Stimulated activated CD8-positive, alpha-beta memory T cell treated with anti-CD3 and anti-CD28 coated beads, Interleukin-15, amount 100 ng/mL, for 24 hours (primary cell): ENCODE measurements at places on chromosomes 16 and 17.

GRCh38 chr16:27326738-27327585 lies 13.2 kb downstream of the IL4R start:
- no peak for DNase-seq

- DNase-seq, result no peak
Measured at GRCh38 chr16:79981814-79982213, 381.3 kb upstream of the MAF start.

GRCh38 chr17:38879878-38880665 lies 10.2 kb downstream of the LASP1 start:
- no peak for DNase-seq

DNA sequence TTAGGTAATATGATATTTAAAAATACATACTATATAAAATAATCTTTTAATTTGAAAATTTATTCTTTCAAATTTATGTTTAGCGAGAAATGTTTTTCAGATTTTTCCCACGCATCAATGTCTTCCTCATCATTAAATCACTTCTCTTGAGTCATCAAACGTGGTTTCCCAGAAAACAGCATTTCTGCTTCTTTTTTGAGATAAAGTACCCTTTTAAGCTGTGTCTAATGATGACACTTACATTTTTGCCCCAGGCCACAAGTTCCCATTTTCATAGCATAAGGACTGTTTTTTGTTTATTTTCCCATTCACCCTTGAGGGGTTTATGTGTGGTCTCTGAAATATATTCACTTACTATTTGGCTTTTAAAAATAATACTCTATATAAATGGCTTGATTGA lies 139.0 kb upstream of the HS3ST3A1 start:
- DNase-seq, result no peak

DNA sequence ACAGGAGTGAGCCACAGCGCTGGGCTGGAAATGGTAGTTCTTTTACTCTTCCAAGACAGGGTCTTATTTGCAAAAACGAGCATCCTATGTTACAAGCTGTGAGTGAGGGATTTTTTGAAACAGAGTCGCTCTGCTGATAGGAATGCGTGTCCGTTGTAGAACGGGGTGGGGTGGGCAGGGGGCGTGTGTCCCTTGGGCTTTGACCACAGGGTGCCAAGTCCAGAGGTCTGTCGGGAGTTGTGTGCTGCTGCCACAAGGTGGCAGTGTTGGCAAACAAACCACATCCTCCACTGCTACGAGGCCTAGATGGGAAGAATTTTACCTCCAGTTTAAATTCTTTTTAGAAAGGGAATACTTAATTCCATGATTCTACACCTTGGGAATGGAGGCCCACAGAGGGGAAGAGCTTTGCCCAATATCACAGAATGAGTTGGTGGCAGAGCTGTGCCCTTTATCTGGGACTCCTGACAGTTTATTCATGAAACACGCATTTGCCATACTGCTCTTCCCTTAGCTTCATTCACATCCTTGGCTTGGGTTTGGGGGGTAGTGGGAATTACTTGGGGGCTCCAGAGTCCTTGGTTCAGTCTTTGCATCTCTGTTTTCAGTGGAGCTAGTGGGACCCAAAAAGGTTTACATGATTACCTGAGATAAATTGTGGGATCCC lies 30.6 kb upstream of the ETV4 start:
- DNase-seq, result peak; percentile 25

DNA sequence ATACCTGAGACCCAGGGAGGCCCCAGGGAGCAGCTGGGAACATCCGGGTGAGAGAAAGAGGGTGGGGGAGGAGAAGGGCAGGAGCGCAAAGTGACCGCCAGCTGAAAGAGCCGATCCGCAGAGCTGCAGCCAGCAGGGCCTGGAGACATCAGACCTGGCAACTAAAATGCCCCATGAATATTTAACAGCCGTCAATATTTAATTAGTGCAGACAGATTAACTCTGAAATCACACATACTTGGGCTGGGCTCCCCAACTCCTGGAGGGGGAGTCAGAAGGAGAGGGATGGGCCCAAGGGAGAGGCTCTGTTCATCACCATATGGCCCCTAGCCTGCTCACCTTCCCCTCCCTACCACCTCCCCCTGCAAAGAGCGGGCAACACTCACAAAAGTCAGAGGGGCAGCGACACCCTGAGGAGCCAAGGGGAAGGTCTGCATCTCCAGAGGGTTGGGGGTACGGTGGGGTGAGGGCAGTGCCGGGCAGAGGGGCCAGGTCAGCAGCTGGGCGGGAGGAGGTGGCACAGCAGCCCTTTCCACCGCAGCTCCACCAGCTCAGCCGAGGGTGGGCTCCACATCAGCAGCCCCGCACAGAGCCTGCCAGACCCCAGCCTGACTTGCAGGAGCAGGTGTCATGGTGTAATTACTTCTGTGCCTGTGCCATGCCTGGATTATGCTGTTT lies 61.9 kb upstream of the CCL1 start:
- no peak for DNase-seq
